ENCODE measurements at places on chromosomes 7 and 10. TPM values are rescaled to one million over a fixed set of nuclear protein-coding genes. Genes with fewer than 3 reads are reported as not detected.

GRCh38 chr7:117472335-117472734, 7.5 kb upstream of the CFTR start:
- no peak for DNase-seq

- no peak for DNase-seq
Measured at GRCh38 chr10:72344932-72345331, 9.8 kb downstream of the DNAJB12 start.

The FASTK gene
- 94.0 TPM for total RNA-seq

The STEAP1 gene
- total RNA-seq, result 0.31 TPM

The TMEM130 gene
- total RNA-seq, result 19.3 TPM

Measured in chondrocyte (in vitro differentiated cells).